ENCODE measurements at places on chromosomes 2 and 18.

GRCh38 chr2:98769784-98770183 lies 38.9 kb upstream of the MGAT4A start:
- no peak for DNase-seq

DNA sequence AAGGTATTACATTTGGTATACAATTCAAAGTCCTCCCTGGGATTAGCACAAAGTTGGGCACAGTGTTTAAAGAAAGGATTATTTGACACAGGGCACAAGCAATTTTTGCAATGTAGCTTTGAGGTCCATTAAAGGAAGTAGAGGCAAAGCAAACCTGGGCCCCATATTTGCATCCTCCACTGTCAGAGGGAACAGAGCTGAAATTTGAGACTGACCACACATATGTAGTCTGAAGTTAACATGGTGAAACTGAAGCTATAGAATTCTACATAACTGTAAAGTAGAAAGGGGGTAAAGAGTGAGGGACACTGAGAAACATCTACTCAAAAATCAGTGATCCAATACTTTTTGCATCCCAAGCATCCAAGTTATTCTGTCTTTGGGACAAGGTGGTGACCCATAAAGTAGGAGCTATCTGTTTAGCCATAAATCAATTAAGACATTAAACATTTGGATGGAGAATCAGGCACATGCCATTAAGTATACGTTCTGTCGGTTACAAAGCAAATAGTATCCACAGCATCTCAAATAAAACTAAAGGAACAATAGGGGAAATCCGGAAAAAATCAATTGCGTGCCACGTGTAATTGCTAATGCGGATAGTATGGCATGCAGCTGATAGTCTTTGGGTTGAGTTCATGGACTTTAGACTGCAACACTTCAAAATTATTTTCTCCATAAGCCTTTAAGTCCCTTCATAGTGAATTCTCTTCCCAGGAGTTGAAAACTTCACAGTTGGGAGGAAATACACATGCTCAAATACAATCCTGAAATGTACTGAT lies 72.6 kb downstream of the PLEKHM3 start:
- no peak for DNase-seq

- no peak for DNase-seq
Measured at GRCh38 chr2:147487286-147487977, 357.4 kb upstream of the ACVR2A start.

- DNase-seq, result no peak
Measured at GRCh38 chr18:56921896-56922480, 224.9 kb upstream of the BOD1L2 start.

GRCh38 chr18:49352321-49352720 lies 108.1 kb downstream of the DYM start:
- DNase-seq, result no peak

DNA sequence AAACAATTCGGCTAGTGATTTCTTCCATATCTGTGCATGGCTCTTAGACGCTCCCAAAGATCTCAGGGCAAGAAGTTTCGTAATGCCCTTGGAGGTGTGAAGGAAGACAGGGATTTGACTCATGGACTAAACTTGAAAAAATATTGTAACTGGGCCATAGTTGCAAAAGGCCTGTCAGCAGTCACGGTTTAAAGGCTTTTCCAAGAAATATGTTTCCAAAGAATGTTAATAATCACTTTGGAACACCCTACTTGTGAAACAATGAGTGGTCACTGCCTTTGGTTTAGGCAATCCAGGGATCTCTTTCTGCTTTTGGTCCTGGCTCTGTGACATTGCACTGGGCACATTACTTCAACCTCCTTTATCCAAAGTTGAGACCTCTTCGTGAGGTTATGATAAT lies 102.5 kb upstream of the RASGRP3 start:
- no peak for DNase-seq

GRCh38 chr2:215120401-215120800 lies 18.0 kb downstream of the ABCA12 start:
- no peak for DNase-seq

GRCh38 chr2:106034325-106034724 lies 159.8 kb downstream of the UXS1 start:
- DNase-seq, result no peak

- DNase-seq, result no peak
Measured at GRCh38 chr2:102657770-102658169, 38.4 kb downstream of the SLC9A2 start.

DNA sequence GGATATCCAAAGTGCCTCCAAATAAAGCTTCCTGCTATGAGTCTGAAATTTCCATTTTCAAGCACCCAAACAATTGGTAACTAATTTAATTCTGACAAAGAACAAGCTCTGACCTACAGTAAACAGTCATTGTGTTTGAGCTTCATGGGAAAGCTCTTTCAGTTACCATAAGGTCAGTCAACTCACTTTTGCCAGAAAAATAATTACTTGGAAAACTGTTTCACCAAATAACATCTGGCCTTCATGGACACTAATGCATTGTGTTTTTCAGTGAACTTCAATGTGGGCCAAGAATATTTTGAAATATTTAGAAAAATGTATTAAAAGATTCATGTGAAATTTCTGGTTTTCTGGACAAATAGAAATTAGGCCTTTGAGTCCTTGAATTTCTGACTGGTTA lies 369.9 kb downstream of the GALR1 start:
- no peak for DNase-seq

- peak; percentile 45 for DNase-seq
Measured at GRCh38 chr2:66575625-66576310, 140.8 kb downstream of the MEIS1 start.

- DNase-seq, result no peak
Measured at GRCh38 chr2:126664639-126665038, 8.7 kb downstream of the GYPC start.

- no peak for DNase-seq
Measured at GRCh38 chr2:215452725-215453124, 16.9 kb upstream of the FN1 start.

DNA sequence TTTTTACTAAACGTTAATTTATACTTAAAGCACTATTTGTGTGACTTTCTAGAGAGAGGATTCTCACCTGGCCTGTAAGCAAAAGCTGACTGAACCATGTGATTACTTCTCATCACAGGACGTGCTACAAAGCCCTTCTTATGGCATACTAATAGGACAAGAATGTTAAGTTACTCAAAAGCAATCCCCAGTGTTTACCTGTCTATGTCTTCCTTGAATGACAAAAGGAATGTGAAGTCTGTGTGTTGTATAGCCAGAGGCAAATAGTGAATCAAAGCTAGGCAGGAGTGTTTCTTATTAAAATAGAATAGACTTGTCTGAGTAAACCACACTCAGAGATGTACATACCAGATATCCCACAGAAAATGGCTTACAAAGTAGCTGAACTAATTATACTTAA lies 1465.5 kb downstream of the SUCLG1 start:
- no peak for DNase-seq

GRCh38 chr18:3530807-3531206 lies 80.8 kb downstream of the TGIF1 start:
- DNase-seq, result no peak

GRCh38 chr2:24508878-24509277 lies 17.8 kb downstream of the NCOA1 start:
- no peak for DNase-seq

GRCh38 chr2:49224426-49225010 lies 70.2 kb upstream of the FSHR start:
- peak; percentile 24 for DNase-seq

GRCh38 chr18:22694954-22695353 lies 238.2 kb upstream of the RBBP8 start:
- peak; percentile 72 for DNase-seq

DNA sequence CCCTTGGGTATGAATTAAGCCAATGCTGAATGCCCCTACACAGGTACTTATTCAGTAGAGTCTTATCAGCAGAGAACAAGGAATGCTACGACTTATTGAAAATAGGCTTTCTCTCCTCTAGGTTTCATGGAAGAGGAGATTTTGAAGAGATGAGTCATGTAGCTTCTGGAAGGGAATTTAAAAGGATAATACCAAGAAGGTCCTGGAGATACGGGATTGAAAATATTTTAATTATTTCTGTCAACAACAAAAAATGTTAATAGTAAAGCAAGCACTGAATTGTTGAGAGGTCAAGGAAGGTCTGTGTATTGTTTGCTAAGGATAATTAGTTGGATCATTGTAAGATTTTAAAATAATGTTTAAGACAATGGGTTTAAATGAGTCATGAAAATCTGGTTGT lies 293.0 kb upstream of the SPHKAP start:
- DNase-seq, result no peak
